ENCODE measurements at places on chromosomes 7 and 10.

DNA sequence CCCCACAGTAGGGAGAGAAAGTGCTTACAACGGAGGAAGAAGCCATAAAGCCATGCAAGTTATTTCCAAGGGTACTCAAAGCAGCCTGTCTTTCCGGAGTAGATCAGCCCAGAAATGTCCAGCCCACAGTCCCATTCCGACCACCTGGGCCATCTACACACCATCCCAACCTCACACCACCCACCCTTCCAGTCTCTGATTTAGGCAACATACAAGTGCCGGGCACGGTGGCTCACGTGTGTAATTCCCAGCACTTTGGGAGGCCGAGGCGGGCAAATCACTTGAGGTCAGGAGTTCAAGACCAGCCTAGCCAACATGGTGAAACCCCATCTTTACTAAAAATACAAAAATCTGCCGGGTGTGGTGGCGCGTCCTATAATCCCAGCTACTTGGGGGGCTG is 35.1 kb downstream of the LRRC20 start:
- DNase-seq: no peak

DNA sequence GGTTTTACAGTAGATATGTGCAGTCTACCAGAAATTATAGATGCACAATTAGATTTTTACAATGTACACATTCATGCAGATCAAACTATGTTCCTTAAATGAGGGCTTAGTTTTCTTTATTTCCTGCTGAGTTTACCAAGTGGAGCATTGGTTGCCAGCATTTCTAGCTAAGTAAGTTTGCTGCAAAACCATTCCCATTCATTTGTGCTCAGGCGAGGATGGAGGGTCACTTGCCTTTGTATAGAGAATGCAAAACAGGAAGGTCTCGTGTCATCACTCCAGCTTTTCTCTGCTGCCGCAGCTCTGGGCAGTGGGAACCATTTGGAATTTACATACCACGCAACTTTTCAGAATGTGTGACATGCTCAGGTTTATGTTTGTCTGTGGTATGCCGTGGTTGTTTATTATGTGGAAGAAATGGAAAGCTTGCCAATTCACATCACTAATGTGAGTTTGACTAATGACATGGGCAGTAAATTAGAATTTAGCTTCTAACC is 198.6 kb downstream of the TRIL start:
- no peak for DNase-seq

DNA sequence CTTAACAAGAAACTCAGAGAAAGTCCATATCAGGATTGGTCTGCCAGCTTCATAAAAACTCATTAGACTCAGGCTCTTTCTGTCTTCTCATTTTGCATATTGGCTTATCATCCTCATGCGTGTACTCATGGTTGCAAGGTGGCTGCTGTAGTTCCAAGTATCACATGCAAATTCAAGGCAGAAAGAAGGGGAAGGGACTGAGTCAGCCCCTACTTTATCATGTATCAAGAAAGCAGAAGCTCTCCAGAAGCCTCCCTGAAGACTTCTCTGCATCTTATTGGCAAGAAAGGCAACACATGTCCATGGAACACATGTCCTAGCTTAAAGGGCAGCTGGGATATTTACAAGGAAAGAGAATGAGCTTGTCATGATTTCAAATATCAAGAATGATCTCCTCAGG is 19.4 kb upstream of the EZH2 start:
- no peak for DNase-seq

DNA sequence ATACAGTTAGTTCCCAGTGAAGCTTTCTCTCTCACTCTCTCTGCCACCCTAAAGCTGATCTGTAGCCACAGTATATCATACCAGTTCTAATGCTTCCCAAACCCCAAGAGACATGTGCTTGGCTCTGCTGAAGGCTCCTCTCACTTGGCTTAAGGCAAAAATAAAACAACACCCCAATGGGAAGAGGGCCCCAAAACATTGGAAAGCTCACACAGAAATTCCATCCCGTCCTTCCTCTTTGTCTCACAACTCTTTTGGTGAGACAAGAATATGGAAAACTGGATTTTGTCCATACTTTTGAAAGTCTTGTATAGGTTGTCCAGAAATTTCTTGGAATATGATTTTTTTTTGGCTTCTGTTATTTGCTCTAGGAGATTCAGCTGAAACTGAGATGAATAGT is 56.1 kb upstream of the WNT16 start:
- DNase-seq: no peak

- no peak for DNase-seq
Measured at GRCh38 chr7:151003572-151003971, 12.8 kb downstream of the NOS3 start.

DNA sequence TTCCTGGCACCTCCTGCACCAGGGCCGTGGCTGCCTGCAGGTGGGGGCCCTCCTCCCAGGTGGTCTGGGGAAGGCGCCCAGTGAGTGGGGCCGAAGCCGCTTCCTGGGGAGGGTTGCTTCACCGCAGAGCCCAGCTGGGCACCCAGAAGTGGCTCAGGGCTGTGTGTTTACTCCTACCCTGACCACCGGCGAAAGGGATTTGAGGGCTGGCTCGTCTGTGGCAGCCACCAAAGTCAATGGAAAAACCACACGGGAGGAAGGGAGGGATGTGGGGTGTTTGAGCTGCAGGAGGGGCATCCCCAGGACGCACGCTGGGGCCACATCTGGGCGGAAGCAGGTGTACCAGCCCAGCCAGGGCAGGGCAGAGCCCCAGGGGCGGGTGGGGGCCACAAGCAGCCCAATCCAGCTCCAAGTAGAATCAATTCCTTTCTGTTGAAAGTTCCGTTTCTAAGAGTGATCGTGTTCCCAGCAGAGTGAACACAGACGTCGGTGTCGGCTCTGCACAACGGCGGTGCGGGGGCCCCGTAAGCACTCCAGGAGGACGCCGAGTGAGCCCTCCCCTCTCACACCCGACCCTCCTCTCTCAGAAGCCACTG is 69.9 kb downstream of the FOXL3 start:
- DNase-seq: no peak

- no peak for DNase-seq
Measured at GRCh38 chr10:8616166-8616565, 561.7 kb downstream of the GATA3 start.

- no peak for DNase-seq
Measured at GRCh38 chr7:67947646-67948045, 951.0 kb downstream of the TYW1 start.

DNA sequence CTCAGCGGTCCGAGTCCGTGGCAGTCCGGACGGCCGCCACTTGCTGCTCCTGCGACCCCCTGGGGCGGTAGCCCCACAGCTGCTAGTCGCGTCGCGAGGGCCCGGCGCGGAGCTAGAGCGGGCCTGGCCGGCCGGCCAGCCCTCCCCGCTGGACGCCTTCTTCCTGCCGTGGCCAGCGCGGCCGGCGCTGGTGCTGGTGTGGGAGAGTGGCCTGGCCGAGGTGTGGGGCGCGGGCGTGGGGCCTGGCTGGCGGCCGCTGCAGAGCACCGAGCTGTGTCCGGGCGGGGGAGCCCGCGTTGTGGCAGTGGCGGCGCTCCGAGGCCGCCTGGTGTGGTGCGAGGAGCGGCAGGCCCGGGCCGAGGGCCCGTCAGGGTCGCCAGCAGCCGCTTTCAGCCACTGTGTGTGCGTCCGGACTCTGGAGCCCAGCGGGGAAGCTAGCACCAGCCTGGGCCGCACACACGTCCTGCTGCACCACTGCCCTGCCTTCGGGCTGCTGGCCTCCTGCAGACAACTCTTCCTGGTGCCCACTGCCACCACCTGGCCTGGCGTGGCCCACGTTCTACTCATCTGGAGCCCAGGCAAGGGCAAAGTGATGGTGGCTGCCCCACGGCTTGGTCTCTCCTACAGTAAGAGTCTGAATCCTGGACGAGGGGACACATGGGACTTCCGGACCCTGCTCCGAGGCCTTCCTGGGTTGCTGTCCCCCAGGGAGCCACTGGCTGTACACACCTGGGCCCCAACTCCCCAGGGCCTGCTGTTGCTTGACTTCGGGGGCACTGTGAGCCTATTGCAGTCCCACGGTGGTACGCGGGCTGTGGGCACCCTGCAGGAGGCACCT is 631 bp downstream of the HPS6 start:
- no peak for DNase-seq

DNA sequence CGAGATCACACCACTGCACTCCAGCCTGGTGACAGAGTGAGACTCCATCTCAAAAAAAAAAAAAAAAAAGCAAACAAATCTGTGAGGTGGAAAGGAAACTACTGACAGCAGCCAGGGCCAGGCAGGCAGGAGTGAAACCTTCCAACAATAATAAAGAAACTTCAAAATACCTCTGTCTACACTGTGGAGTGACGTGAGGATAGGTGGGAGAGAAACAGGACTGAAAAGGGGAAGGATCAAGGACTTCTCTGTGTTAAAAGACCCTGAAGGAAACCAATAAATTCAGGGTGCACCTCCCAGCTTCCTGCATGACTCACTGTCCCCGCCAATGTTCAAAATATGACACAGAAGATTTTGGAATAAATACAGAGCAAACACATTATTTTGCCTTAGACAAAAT is 82.9 kb downstream of the KIAA1549 start:
- DNase-seq: no peak

GRCh38 chr7:134639061-134639460 is 7.6 kb upstream of the BPGM start:
- DNase-seq: no peak

DNA sequence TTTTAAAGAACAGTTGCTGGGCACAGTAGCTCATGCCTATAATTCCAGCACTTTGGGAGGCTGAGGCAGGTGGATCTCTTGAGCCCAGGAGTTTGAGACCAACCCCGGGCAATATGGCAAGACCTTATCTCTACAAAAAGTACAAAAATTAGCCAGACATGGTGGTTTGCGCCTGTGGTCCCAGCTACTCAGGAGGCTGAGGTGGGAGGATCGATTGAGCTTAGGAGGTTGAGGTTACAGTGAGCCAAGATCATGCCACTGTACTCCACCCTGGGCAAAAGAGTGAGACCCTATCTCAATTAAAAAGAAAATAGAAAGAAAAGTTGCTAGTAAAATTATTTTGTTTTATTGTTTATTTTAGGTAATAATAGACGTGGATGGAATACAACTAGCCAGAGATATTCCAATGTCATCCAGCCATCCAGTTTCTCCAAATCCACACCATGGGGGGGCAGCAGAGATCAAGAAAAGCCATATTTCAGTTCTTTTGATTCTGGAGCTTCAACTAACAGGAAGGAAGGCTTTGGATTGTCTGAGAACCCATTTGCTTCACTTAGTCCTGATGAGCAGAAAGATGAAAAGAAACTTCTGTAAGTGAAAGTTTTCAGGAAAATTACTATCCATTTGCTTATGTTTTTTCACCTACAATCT is 3.0 kb downstream of the NUP42 start:
- no peak for DNase-seq

DNA sequence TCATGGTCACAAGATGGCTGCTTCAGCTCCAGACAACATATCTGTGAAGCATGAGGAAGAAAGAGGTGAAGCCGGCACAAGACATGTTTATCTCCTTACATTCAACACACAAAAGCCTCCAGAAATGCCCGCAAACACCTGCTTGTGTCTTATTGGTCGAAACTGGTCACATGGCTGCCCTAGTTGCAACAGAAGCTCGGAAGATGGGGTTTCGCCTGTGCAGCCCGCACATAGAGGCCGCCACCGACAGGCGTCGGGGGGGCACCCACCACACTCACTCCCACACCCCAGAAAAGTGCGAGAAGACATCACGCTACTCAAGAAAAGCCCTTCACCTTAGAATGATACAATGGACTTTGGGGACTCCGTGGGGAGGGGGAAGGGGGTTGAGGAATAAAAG is 63.0 kb upstream of the MGMT start:
- no peak for DNase-seq

GRCh38 chr7:12851142-12851541 is 163.7 kb downstream of the ARL4A start:
- no peak for DNase-seq

DNA sequence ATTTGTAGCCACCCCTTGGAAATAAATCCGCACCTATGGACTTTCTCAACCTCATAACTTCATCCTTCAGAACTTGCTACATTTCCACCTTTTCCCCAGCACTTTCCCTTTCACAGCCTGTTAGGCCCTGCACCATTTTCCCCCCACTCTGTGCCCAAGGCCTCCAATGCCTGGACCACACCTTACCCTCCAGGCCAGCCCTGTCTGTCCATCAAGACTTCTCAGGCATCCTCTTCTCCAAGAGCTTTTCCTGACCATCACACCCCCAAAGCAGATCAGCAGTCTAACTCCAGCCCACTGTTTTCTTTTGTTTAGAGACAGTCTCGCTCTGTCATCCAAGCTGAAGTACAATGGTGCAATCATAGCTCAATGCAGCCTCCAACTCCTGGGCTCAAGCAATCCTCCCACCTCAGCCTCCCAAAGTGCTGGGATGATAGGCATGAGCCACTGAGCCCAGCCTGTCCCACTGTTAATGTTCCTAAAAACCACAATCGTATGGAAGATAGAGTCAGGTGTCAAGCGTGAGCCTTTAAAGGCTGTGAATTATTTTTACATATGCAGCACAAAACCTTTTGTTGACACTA is 116.8 kb downstream of the PARD3 start:
- DNase-seq: no peak

GRCh38 chr7:130998993-130999602 is 265.1 kb upstream of the KLF14 start:
- no peak for DNase-seq

DNA sequence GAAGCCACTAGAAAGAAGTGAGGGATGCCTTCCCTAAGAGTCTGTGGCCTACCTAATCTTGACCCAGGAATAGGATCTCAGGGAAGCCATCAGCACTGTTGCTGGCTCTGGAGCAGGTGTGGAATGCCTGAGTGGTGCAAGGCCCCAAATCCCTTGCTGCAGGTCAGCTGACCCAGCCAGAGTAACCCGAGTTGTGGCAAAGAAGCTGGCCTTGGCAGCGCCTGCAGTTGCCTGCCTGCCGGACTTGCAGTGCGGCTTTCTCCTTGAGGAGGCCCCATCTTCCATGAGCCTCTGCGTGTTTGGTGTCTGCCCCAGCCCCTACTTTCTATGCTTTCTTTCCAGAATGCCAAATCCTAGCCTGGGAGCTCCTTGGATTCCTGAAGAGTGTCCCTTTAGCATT is 5.8 kb downstream of the KIAA1217 start:
- DNase-seq: no peak

- no peak for DNase-seq
Measured at GRCh38 chr10:45428611-45429510, 54.8 kb downstream of the ALOX5 start.

DNA sequence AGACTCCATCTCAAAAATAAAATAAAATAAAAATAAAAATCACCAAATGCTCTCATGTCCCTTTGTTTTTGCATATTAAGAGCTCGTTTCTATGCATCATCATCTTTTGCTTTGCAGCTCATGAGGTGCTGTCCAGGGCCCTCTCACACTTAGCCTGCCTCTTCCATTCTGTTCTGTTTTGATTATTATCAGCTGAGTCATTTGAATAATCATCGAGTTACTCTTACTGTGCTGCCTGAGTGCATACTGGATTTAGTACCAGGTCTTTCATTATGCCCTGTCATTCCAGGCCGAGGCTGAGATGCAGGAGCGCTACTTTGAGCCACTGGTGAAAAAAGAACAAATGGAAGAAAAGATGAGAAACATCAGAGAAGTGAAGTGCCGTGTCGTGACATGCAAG is 33.0 kb downstream of the UCMA start:
- DNase-seq: no peak

GRCh38 chr7:48760528-48761265 is 163.7 kb upstream of the CDC14C start:
- no peak for DNase-seq

- DNase-seq: no peak
Measured at GRCh38 chr10:80197972-80198916, 7.1 kb downstream of the ANXA11 start.

Measured in stimulated activated CD4-positive, alpha-beta T cell treated with anti-CD3 and anti-CD28 coated beads, Interleukin-1b, Interleukin-23, amount 100 ng/mL, for 4 hours (primary cell).